ENCODE measurements at places on chromosomes 6 and 20. TPM values are rescaled to one million over a fixed set of nuclear protein-coding genes. Genes with fewer than 3 reads are reported as not detected.

The PNLDC1 gene
- not detected for total RNA-seq

The CLPSL1 gene
- total RNA-seq: not detected

DNA sequence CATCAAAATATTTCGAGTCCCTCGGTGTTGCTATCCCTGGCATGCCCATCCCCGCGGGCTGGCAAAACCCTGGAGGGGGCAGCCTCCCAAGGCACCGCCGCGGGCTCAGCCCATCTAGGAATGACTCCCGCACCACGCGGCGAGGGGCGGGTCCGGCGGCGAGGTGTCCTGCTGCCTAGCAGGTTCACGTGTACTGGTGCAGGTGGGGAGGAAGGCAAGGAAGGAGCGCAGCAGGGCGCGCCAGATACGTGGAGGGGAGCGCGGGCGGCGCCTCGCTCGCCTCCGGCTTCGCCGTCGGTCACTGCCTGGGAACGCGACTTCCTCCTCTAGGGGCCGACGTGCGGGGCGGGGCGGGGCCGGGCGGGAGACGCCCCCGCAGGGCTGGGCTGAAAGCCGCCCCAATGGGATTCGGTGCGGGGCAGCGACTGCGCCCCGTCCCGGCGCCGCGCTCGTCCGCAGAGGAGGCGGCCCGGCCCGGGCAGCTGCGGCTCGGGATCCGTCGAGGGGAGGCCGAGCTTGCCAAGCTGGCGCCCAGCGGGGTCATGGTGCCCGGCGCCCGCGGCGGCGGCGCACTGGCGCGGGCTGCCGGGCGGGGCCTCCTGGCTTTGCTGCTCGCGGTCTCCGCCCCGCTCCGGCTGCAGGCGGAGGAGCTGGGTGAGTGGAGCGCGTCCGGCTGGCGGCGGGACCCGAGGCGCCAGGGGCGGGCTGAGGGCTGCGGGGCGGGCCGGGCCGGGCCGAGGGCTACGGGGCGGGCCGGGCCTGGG is at the start of gene DCBLD1:
Gene DCBLD1, plus strand, starts transcription at position 435 of the 764 bp plus-strand sequence. Its CDS starts 108 bp downstream, at position 543.
- peak; percentile 79 for DNase-seq

DNA sequence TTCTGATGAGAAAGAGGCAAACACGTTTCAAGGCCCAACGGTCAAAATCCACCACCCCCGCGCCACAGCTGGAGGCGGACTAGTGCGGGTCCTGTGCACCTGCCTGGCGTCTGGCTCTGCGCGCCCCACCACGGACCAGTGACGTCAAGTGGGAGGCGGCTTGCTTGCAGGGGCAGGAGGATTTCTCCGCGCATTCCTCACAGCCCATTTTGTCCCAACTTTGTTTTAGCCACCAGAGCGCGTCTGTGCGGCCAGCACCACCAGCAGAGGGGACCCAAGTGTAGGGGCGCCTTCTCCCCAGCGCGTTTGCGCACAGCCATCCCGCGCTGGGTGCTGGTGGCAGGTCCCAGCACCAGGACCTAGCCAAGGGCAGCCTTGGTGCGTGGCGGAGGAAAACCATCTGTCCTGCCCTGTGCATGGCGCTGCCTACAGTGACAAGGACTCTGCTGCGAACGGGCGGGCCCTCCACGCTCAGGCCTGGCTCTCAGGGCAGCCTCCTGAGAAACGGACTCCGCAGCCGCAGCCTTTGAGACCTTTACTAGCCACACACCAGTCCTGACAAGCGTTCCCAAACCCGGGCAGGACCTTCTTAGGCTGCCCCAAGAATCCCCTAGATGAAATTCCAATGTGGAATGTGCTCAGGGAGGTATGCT is 194.8 kb upstream of the EXOC2 start:
- DNase-seq: no peak

DNA sequence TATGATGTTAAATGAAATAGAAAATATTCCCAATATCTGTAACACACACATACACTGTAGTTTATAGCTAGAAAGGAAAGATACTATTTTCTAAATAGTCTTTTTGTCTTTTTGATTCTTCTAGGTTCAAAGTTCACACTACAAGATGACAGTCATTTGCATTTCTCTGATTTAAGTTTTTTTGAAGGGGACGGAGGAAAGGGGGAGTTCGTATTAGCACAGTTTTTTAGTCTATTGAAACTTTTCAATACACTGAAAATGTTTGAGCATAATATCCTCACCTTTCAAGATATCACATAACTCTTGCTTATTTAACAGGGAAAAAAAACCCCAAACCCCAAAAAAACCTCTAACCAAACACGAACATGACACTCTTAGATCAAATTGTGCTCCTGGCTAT is 68.1 kb downstream of the BMP2 start:
- DNase-seq: no peak

- DNase-seq: no peak
Measured at GRCh38 chr6:4163408-4164116, 28.2 kb upstream of the ECI2 start.

Data from PC-3 (cell line).